ENCODE measurements at places on chromosomes 13 and 19. TPM values are rescaled to one million over a fixed set of nuclear protein-coding genes. Genes with fewer than 3 reads are reported as not detected.
A peak's percentile ranks its signal among the peaks of the same experiment; 100 is the strongest.

Gene ZNF562
- total RNA-seq, result 25.9 TPM

Gene SIGLEC5
- not detected for total RNA-seq

Gene TUBA3C
- total RNA-seq, result not detected

Gene ZNF570
- 4.1 TPM for total RNA-seq

Gene CELF5
- not detected for total RNA-seq

Gene OR7C1
- not detected for total RNA-seq

Gene LIG1
- total RNA-seq, result 221 TPM

Gene NTN5
- 0.64 TPM for total RNA-seq

DNA sequence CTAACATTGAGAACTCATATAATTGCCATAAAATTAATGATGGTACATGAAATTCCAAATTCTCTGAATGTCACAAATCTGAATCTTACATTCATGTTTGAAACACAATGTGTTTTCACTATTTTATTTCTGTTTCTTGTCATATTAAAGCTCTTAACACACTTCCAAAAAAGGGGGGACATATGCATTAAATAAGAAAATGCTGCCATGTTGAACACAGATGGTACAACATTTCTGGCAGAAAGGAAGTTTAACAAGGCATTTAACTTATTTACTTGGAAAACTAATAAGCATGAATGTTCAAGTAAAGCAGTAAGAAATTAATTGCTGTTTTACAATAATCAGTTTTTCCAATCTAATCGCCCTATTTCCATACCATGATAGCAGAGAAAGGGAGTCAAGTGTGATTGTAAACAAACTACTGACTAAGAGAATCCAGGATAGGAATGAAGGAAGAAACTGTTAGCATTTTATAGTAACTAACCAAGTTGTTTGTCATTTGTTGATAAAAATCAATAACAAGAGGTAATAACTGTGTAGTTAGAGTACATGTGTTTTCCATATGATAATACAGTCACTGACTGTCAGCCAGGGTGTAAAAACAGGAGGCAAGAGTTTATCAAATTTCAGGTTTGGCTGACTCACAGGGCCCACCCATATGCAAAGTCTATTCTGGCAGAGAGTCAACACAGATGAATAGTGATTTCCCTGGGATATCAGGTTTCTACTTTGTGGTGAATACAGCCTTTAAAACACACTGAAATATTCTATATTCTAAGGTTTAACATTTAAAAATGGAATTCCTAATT, 5.7 kb upstream of the FOXO1 start:
- peaks cover 19% of the 10 kb centered on the region for H3K4me1 ChIP-seq
- DNase-seq, result no peak
- no peaks in the 10 kb centered on the region for H3K27me3 ChIP-seq
- H3K4me3 ChIP-seq, result no peak overlapping the region
- H3K27ac ChIP-seq, result no peak overlapping the region

DNA sequence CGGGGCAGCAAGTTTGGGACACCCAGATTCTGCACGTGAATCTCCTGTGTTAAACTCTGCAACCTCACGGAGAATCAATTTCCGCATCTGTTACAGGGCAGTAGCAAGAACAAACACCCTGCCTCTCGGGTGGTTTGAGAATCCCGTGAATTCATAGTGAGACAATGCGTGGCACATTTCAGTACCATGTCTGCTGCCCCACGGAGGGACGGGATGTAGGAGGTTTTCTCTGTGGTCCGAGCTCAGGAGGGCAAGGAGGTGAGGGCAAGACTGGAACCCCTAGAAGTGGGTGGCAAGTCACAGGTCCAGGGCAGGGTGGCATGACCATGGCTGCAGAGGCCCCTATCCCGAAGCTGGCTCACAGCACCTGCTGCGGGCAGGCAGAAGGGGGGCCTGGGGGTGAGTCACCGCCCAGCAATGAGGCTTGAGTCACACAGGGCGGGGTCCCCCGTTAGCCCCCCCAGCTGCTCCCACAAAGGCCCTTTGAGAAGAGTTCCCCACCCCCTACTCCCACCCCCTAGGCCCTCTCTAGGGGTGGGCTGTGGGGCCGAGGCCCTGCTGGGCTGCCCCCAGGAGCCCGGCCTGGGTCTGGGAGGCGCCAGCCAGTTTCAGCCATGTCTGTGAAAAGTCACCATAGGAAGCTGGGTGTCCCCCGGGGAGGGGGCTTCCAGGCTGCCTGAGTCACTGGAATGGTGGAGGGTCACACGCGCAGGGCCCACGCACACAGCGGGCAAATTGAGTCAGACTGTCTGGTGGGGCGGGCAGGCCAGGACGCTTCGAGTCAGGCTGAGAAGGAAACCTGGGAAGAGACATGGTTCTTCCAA, 25.8 kb upstream of the NANOS3 start:
- H3K27me3 ChIP-seq, result no peaks in the 10 kb centered on the region
- no peaks in the 10 kb centered on the region for H3K36me3 ChIP-seq
- DNase-seq, result no peak
- H3K4me3 ChIP-seq, result peak overlapping the region; percentile 51
- H3K27ac ChIP-seq, result peak overlapping the region; percentile 75

DNA sequence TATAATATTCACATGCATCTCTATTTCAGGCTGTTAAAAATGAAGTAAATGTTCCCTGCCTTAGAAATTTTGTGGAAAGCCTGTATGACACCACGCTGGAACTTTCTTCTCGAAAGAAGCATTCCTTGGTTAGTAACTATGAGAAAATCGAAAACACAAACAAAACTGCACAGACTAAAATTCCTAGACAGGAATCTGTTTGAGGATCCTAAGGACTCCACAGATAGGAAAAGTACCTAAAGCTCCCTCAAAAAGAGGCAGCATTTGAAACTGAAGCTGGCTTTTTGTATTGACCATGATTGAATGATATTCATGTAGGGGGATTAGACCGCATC, 103.4 kb downstream of the FRY start:
- no peaks in the 10 kb centered on the region for H3K4me1 ChIP-seq
- H3K4me3 ChIP-seq, result no peak overlapping the region
- no peaks in the 10 kb centered on the region for H3K27me3 ChIP-seq
- no peak overlapping the region for H3K27ac ChIP-seq
- no peaks in the 10 kb centered on the region for H3K36me3 ChIP-seq

- no peak overlapping the region for H3K4me3 ChIP-seq
- H3K4me1 ChIP-seq, result peaks cover 5% of the 10 kb centered on the region
- no peak overlapping the region for H3K27ac ChIP-seq
- no peak for DNase-seq
- H3K27me3 ChIP-seq, result peaks cover 14% of the 10 kb centered on the region
These were observed 154.7 kb upstream of the ZNF536 start for GRCh38 chr19:30217461-30217860.

DNA sequence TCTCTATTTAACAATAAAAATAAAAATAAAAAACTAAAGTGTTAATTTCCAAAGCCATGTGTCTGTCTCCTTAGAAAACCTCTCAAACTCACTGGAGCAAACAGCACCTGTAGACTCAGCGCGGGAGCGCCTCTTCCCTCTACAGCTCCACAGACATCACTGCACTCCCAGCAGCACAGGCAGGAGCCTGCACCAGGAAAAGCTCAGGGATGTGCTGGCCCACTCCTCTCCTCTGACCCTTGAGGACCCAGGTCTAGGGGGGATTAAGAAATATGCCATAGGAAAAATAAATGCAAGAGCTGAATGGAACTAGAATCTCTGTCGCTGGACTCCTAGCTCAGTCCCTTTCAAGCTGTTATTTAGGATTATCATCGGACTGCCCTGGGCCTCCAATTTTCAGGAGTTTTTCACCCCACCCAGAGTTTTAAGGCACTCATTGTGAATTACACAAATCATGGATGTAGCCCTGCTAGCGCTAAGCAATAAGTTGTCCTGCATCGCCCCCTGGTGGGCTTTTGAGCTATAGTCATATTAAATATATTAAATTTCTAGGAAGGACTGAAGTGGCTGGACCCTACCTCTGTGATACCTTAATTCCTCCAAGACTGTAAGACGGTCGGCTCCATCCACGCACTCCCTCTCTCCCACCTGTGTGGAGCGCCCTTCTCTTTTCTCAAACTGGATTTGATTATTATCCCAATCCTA, 333.9 kb downstream of the UQCRFS1 start:
- peak; percentile 68 for DNase-seq
- H3K27ac ChIP-seq, result no peak overlapping the region
- H3K4me3 ChIP-seq, result no peak overlapping the region
- H3K27me3 ChIP-seq, result no peaks in the 10 kb centered on the region

GRCh38 chr19:5452594-5453565, 2.3 kb upstream of the ZNRF4 start:
- H3K4me3 ChIP-seq, result no peak overlapping the region
- DNase-seq, result no peak
- no peaks in the 10 kb centered on the region for H3K4me1 ChIP-seq
- no peaks in the 10 kb centered on the region for H3K36me3 ChIP-seq
- no peak overlapping the region for H3K27ac ChIP-seq
